ENCODE measurements at places on chromosomes 11 and 22.

DNA sequence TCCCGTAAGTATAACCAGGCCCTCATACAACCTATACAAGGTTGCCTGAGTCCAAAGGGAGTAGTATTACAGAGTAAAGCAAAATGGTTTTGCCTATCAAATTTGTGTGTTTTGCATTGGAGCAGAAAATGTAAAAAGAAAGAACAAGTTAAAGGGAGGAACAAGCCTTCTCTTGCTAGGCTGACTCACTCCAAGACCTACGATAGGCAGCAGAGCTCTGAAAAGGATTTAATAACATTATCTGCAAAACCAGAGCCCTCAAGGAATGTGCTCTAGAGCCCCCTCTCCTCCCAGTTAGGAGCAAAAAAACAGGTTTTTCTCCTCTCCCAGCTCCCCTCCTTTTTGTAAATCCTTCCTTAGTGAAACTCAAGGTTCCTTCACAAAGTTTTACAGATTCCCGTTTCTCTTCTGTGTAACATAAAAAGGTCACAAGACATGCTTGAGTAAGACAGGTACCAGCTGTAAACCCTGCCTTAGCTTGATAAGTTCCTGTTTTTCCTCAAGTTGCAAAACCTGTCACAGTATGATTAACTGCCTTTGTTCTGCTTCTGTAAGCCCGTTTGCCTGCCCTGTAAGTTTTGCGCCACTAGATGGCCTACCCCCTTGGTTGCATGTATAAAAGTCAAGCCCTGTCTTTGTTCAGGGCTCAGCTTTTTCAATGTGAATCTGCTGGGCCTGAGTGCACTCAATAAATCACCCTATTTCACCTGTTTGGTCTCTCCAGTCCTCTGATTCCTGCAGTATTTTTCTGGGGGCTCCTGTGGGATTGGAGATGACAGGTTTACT, 498.2 kb downstream of the KCNA4 start:
- peak; percentile 9 for DNase-seq

GRCh38 chr11:44179173-44179572, 83.7 kb downstream of the EXT2 start:
- DNase-seq, result no peak

DNA sequence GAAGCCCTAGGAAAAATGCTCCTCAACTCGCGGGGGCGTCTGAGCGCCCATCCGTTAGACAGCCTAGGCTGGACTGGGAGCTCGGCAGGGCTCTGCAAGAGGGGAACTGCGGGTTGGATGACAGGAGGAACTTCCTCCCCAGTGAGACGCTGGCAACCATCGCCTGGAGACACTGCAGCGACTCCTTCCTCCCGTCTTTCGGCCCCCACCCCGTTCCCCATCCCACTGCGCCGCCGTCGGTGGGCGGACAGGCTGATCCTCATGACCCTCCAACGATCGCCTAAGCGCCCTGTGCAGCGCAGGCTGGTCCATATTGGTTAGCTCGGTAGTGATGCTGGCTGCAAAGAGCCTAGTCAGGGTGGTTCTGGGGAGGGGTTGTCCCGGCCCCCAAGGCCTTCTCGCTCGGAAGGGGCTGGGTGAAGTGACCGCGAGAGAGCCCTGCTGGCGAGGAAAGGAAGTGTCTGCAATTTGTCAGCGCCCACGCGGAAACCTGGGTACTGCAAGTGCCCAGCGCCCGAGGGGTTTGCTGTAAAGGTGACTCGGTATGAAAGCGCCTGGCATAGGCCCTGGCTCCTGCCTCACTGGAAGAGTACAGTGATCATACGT, 638 bp downstream of the NRGN start:
- no peak for DNase-seq

DNA sequence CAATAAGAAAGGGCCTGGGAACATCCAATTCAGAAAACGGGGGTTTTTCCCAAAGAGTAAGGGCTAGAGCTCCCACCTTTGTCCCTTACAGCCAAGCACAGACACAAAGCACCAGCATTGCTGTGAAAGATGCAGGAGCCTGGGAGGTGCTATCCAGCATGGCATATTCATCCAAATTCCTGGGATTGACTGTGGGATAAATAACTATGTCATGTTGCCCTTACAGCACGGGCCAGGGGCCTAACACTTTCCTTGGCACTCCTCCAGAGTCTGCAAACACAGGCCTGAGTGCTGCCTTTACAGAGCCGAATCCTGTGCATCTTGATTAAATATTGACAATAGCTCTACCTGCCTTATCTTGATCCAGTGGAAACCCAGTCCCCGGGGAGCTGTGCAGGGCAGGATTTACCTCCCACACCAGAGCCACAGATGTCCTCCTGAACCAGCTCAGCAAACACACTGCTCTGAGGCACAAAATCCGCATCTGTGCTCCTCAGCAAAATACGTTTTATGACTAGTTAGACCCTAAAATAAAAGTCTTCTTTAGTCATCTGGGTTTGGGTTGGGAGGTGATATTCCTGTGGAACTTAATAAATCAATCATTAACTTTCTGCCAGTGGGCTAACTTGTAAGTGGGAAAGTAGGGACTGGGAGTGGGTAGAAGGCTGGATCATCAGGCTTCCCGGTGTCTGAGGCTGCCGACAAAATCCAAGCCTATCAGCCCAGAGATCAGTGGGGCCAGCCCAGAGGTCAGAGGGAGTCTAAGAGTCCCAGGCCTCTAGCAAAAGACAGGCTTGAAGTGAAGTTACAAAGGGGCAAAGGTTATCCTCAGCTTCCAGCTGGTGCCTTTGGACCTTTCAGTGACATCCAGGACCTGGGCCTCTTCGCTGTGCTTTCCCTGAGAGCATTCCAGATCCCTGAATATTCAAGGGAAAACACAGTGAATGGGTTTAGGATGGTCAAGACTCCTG, 36.5 kb downstream of the POU2AF3 start:
- no peak for DNase-seq

DNA sequence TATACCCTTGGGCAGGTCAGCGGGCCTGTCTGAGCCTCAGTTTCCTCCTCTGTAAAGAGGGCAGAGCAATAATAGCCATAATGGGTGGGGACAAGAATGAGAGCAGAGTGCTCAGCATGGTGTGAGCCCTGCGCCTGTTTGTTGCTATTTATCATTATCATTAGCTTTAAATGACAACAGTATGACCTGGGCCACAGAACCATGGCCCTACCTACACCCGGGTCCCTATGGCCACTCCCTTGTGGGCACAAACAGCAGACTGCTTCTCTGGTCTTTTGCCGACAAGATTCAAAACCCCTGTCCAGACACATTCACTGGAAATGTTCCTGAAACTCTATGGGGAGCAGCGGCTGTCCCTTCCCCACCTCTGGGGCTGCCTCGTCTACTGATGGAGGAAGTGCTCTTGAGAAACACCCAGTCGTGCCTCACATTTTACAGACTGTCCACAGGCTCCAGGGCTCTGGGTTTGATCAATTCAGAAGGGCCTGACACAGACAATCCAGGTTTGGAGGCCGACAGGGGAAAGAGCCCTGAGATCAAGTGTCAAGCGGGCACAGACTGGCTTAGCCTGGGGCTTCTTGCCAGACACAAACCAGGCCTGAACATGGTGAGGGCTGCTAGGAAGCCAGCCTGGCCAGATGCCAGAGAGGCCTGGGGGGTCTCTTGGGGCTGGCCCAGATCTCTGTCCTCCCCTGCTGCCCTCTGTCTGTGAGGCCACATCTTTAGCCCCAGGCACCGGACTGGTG, 112.5 kb upstream of the CD82 start:
- no peak for DNase-seq

DNA sequence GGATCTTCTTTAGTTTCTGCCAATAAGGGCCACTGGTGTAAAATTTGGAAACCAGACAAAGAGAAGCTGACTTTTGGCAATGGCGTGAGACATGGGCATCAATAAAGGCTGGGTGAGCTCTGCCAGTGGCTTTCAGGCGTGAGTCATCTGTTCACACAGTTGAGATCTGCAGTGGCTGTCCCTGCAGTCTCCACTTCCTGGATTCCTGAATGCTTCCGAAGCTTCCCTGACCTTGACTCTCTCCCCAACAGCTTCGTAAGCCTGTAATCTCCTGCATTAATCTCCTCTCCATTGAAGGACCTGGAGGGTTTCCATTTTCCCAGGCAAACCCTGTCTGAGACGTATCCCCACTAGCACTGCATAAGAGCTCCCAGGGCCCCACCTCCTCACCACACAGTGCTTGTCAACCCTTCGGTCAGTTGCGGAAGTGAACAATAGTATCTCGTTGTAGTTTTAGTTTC, 574.7 kb downstream of the TBC1D22A start:
- no peak for DNase-seq

GRCh38 chr11:18309691-18310090, 12.2 kb downstream of the HPS5 start:
- DNase-seq, result no peak

DNA sequence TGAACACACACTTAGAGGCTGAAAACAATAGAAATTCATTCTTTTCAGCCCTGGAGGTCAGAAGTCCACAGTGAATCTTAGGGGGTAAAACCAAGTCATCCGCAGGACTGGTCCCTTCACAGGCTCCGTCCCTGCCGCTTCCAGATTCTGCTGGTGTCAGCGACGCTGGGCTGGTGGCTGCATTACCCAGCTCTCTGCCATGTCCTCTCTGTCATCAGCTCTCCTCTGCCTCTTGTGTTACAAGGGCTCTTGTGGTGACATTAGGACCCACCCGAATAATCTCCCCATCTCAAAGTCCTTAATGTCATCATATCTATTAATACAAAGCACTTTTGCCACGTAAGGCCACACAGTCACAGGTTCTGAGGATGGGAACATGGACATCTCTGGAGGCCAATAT, 47.7 kb upstream of the ANO1 start:
- no peak for DNase-seq

Data from hematopoietic multipotent progenitor cell treated with erythropoietin and hydrocortisone succinate and interleukin-3 and kit ligand, for 8 days (in vitro differentiated cells).